ENCODE measurements at places on chromosomes 3 and 15. TPM values are rescaled to one million over a fixed set of nuclear protein-coding genes. Genes with fewer than 3 reads are reported as not detected.

The NCK1 gene
- 34.7 TPM for total RNA-seq

The TTLL13 gene
- total RNA-seq: 1.1 TPM

The IQCF6 gene
- total RNA-seq: not detected

The FAM81A gene
- total RNA-seq: 1.5 TPM

The SAXO2 gene
- 1.1 TPM for total RNA-seq

The CCR5 gene
- 1.7 TPM for total RNA-seq

The SLC51A gene
- not detected for total RNA-seq

The DAZL gene
- not detected for total RNA-seq

The NAALADL2 gene
- total RNA-seq: not detected

The P2RY12 gene
- total RNA-seq: not detected

The CLDN18 gene
- not detected for total RNA-seq

The EPM2AIP1 gene
- 12.3 TPM for total RNA-seq

The ARID3B gene
- 36.2 TPM for total RNA-seq

The RARB gene
- total RNA-seq: not detected

The FBXO40 gene
- not detected for total RNA-seq

The LXN gene
- 7.8 TPM for total RNA-seq

The IL20RB gene
- total RNA-seq: 1.2 TPM

The SLITRK3 gene
- total RNA-seq: not detected

The ZNF80 gene
- 1.8 TPM for total RNA-seq

The IMPG2 gene
- total RNA-seq: 0.13 TPM

The CFAP91 gene
- total RNA-seq: not detected

The ROBO2 gene
- not detected for total RNA-seq
